ENCODE measurements at places on chromosomes 16 and 17.

GRCh38 chr17:63622574-63623390, 565 bp downstream of the MAP3K3 start:
- DNase-seq = peak; percentile 70

DNA sequence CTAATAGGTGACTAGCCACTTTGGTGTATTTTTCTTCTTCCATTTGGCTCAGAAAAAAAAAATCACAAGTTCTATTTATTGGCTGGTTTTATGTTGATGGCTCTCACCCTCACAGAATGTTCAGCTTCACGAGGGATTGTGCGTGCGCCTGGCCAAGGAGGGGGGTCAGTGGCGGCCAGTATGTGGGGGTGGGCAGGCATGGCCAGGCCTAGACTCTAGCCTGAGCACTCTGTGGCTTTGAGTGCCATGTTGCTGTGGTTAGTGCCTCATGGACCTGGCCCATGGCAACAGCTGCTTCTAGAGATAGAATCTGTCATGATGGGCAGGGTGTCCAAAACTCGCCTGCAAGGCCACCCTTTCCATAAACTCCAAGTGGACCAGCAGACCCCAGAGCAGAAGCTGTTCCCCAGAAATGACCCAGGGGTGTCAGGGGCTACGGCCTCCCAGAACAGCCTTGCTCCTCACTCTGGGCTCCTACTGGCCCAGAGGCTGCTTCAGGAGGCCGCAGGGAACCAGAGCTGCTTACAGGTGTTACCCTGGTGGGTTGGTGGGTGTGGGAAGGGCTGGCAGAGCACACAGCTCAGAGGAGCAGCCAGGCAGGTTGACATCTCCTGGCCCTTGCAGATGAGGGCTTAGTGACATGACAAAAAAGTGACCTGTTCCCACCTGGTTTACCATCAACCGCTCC, 124.9 kb downstream of the SOCS1 start:
- no peak for DNase-seq

- DNase-seq = peak; percentile 55
Measured at GRCh38 chr17:42531455-42532354, 4.3 kb upstream of the NAGLU start.

- peak; percentile 27 for DNase-seq
Measured at GRCh38 chr17:41404024-41404671, 6.7 kb upstream of the KRT31 start.

DNA sequence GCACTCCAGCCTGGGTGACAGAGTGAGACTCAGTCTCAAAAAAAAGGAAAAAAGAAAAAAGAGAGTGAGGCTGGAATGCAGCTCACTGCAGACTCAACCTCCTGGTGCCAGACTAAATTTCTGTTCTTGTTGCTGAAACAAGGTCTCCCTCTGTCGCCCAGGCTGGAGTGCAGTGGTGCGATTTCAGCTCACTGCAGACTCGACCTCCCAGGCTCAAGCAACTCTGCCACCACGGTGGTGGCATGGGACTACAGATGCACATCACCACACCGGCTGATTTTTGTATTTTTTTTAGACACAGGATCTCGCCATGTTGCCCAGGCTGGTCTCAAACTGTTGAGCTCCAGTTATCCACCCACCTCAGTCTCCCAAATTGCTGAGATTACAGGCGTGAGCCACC, 34.6 kb downstream of the TRIM25 start:
- DNase-seq = no peak

DNA sequence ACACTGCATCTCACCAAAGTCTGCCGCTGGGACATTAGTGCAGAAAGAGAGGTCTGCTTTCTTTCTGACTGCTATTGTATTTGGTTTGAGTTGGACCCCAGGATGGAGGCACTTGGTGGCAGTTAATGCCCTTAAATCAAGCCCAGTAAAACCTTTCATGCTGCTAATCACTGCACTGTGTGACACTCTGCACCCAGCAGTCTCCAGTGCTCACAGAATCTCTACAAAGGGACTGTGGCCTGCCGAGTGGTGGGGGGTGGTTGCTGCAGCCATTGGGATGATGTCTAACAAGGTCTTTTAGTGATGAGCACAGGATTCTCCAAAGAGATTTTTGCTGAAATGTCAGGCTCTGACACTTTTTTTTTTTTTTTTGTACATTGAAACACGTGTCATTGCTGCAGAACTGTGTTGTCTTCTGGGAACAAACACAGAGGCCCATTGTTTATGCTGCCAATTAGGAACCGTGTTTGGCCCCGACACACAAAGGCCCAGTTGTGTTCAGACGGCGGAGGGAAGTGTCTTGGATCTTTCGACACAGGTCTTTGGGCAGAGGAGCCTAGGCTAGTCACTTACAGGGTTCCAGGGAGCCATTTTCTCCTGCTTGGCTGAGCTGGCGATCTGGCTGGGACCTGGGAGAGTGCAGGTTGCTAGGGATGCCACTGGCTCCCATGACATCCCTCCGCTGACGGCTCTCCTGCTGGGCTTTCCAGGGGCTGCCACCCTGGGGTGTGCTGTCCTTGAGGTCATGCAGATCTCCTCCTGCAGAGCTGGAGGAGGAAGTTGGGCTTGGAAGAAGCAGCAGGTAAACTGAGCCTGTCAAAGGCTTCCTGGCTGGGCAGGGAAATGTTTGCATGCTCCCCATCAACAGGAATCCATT, 16.2 kb upstream of the TNRC6C start:
- no peak for DNase-seq

DNA sequence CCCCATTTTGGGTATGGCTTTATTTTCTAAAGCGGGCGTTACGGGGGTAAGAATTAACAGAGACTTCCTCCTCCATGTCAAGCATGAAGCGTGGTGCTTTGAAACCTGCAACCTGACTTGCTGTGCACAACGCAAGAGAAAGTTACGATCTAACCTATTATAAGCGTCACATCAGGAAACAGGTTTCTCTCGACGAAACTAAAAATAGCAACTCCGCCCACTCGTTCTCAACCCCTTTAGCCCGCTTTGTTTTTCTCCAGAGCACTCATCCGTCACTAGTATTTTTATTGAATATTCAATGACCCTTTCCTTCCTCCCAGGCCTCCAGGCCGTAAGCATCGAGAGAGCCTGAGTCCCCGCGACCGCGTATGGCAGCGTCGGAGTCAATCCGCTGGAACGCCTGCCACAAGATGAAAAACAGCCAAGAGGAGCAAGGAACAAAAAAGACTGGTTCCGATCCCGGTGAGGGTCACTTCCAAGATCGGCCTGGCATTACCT, 555 bp downstream of the NUP88 start:
- peak; percentile 52 for DNase-seq

DNA sequence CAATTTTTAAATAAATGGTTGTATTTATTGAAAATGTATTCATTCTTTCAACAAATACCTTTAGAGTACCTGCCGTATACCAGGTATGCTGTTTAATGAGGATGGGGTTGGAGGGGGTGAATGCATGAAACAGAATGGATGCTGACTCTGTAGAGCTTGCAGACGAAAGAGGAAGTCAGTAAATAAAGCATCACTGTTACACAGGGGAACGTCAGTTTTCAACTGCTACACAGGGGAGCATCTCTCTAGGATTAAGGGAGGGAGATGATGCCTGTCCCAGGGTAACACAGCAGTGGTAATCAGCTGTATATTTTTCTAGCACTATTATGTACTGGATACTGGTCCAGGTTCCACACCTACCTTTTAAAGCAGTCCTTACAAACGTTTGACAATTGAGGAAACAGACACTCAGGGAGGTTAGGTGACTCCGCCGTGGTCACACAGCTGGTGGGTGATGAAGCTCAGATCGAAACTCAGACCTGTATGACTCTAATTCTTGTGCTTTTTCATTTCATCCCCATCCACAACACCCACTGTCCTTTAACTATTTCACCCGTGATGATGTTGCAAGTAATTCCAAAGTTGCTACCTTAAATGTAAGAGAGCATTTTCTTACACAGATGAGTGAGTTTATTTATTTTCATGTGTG, 452.1 kb upstream of the HSBP1 start:
- no peak for DNase-seq

GRCh38 chr17:73690676-73691075, 46.4 kb upstream of the SDK2 start:
- DNase-seq = no peak
